ENCODE measurements at places on chromosomes 5 and 9.

- DNase-seq, result no peak
Measured at GRCh38 chr9:130869250-130869649, 27.4 kb downstream of the QRFP start.

- no peak for DNase-seq
Measured at GRCh38 chr5:75108931-75109596, 56.7 kb upstream of the GCNT4 start.

DNA sequence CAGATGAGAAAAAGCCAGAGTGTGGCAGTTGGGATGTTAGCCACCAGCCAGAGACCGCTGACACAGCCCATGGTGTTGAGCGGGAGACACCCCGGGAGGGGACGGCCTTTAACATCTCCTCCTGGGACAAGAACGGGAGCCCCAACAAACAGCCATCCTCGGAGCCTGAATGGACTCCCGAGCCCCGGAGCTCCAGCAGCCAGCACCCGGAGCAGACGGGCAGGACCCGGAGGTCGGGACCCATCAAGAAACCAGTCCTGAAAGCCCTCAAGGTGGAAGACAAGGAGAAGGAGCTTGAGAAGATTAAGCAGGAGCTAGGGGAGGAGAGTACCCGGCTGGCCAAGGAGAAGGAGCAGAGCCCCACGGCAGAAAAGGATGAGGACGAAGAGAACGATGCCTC is 28.0 kb upstream of the POMT1 start:
- no peak for DNase-seq

GRCh38 chr5:28548856-28549255 is 1510.5 kb upstream of the CDH9 start:
- DNase-seq, result no peak

GRCh38 chr5:84585218-84585617 is 200.5 kb upstream of the EDIL3 start:
- no peak for DNase-seq

DNA sequence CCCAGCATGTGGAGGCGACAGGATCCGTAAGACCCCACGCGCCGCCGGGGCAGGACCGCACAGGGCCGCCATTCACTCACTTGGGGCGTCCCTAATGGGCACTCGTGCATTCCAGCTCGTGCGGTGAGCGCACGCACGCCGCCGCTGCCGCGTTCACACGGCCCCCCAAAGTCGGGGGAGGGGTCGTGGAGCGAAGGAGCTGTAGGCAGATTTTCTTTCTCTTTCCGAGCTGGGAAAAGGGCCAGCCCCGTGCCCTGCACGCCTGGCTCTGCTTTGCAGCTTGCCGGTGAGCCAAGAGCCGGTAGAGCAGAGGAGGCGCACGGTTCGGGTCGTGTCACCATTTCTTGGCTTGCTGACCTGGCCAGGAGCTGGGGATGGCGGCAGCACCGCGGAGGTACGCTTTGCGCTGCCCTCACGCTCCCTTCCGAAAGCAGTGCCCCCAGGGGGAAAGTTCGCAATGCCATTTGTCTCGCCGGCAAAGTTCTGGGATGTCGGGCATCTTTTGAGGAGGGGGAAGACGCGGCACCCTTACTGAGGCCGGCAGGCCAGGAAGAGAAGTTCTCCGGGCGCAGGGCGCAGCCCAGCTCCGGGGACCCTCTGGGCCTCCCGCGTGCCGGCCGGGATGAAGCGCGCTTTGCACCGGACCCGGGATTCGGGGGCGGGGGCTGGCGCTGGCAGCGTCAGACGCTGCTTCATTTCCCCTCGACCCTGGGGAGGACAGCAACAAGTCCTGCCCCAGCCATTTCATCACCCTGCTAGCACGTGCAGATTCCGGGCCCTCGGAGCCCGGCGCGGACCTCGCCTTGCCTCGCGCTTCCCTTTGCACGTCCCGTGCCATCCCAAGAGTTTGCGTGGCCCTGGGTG is 898 bp downstream of the STC2 start:
- DNase-seq, result no peak

GRCh38 chr5:95627971-95628810 is 8.3 kb downstream of the GPR150 start:
- no peak for DNase-seq

DNA sequence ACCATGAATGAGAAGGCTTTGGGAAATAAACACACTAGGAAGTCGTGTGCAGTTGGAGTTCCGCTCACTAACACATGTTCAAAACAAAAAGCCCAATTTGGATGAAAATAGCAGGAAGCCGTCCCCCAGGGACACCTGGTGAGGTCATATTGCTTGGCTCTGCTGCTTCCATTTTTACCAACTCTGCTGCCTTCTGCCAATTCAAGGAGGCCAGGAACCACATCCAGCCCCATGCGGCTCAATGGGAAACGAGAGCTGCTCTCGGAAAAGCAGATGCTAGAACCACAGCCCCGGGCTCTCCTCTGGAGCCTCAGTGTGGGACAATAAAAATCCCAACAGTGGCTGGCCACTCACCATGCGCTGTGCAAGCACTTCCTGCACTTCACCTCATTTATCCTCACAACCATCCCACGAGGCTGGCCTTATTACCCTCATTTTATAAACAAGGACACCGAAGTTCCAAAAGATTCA is 13.4 kb downstream of the ADAM19 start:
- no peak for DNase-seq

DNA sequence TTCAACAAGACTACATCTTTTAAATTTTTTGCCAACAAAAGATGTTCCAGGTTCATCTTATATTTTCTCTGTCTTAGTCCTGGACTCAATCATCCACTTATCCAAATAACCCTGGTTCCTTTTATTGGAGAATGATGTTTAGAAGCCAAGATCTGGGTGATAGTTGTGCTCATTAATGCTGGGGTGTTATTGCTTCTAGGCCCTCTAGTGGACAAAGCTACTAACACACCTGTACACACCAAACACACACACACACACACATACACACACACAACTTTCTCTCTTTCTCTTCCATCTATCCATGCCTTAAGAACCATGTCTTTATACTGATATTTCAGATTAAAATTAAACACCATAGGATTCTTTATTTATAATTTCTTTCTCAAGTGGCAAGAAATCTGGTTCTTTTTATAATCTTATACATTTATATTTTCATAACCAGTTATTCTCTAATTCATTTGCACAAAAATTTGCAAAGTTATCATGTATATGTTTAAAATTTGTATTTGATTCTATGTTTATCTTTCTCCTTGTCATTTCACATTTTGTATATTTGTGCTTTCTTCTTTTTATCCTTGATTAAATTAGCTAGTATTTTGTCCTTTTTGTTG is 179.1 kb upstream of the SMIM23 start:
- DNase-seq, result no peak

DNA sequence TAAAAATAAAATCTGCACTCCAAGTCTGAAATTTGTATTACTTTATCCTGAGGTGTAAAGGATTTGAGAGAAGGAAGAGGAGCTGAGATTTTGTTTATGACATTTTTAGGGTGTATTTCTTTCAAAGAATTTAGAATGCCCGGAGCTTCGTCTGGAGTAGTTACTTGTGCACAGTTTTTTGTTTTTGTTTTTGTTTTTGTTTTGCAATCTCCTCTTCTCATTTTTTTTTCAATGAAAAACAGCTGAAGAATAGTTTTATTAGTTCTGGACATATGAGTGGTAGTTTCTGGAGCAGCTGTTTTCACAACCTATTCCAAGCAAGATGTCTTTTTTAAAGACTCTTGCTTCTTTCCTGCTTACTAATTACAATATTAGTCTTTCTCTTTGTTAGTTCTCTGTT is 408.2 kb upstream of the PTGER4 start:
- no peak for DNase-seq

GRCh38 chr9:107281184-107281583 is 1.9 kb upstream of the RAD23B start:
- no peak for DNase-seq

DNA sequence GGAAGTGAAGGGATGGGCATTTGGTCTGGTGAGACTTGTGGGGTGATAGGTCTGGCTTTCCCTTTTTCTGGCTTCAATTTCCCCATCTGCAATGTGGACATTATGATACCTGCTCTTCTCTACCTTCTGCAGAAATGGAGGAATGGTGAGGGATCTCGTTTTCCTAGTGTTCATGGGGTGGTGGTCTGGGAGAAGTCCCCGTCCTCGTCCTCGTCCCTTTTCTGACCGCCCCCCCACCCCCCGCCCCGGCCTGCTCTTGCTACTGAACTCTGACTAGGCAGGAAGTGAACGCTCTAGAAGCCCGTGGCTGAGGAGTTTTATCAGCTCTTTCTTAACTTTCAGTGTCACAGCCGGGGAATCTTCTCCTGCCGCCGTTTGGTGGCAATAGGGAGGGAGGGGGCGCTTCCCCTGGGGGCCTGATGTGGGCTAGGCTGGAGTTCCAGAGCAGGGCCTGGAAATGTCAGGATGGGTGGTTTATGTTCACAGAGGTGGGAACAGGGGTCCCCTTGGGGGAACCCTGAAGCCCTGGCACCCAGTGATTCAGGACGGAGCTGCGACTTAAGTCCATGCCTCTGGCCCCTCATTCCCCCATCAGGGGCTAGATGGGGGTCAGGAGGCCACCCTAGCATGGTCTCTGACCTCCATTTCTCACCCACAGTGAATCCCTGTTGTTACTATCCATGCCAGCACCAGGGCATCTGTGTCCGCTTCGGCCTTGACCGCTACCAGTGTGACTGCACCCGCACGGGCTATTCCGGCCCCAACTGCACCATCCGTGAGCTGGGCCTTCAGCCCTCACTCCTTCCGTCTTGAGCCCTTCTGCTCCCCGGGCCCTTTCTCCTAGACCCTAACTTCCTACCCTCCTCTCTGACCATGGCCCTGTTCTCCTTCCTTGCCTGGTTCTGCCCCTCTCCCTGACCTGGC is 6.7 kb downstream of the PTGS1 start:
- DNase-seq, result no peak

- no peak for DNase-seq
Measured at GRCh38 chr5:36393656-36394428, 92.1 kb upstream of the RANBP3L start.

- no peak for DNase-seq
Measured at GRCh38 chr5:148928141-148928540, 101.7 kb downstream of the ADRB2 start.

- no peak for DNase-seq
Measured at GRCh38 chr5:97383996-97384395, 200.9 kb upstream of the RIOK2 start.

DNA sequence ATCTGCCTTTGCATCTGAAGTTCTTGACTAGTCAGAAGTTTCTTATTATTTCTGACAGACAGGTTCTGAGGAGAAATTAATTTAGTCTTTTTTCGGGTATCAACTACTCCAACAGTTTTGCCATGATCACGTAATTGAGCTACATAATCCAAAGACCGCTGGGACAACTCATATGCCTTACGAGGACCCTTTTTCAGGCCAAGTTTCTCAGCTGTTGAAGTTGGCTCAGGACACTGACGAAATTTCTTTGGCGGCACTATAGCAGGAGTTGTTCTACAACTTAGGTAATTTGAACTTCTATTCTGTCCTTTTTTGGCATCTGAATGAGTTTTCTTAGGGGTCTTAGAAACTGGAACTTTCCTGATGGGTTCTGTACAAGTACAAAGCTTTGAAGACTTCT is 27.2 kb downstream of the SETX start:
- DNase-seq, result no peak

- no peak for DNase-seq
Measured at GRCh38 chr5:94691291-94691690, 72.8 kb downstream of the SLF1 start.

- no peak for DNase-seq
Measured at GRCh38 chr5:154475591-154476353, 2.3 kb downstream of the HAND1 start.

DNA sequence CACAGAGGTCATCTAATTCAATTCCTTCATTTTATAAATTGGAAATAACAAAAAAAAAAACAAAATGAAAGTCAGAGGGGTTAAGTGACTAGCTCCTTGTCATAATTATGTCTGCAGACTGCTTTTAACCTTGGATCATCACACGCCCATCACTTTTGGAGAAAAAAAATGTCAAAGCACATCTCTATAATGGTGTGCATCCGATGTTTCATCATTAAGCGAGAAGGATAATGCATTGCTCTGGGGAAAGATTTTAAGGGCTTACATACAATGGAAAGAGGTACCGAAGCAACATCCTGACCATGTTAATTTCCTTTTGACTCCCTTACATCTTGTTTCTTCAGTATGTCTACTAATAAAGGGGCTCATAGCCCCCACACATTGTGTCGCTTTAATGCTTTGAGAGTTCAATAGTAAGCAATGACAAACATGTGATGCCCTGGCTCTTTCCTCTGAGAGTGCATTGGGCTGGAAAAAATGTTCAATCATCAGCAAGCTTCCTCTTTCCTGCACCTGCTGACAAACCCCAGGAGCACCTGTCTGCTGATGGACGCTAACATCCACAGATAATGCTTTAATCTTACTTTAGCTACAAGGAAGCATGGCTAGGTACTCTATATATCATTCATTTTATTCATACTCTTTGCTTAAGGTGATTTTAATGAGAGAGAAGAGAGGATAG is 242.2 kb downstream of the SMARCA2 start:
- DNase-seq, result no peak

GRCh38 chr9:134626069-134626423 is 15.6 kb upstream of the COL5A1 start:
- no peak for DNase-seq

DNA sequence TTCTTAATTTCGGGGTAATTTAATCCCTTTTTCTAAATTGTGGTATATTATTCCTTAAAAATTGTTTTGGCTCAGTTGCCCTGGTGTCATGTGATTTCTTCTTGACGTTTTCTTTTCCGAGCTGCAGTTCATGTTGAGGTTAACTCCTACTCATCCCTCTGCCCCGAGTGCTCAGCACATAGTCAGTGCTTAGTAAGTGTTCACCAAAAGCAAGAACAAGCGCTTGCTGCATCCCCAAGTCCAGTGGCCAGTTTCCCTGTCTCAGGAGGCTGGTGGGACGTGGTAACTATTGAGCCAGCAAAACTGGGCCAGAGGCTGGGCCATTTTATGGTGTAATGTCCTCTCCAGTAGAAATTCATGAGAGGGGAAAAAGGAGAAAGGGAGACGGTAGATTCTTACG is 23.3 kb downstream of the TRIO start:
- no peak for DNase-seq

Measured in stimulated activated CD8-positive, alpha-beta memory T cell treated with anti-CD3 and anti-CD28 coated beads, Interleukin-2, amount 100 ng/mL, for 1 hour (primary cell).